Progenitor cell of endocrine pancreas (in vitro differentiated cells): ENCODE measurements at places on chromosomes 16 and 17. TPM values are rescaled to one million over a fixed set of nuclear protein-coding genes. Genes with fewer than 3 reads are reported as not detected.

The RABEP2 gene
- total RNA-seq, result 33.3 and 34.9 TPM in 2 replicates

The ARL5C gene
- not detected in 2 replicates for total RNA-seq

The UNC13D gene
- total RNA-seq, result 2.7 and 3.1 TPM in 2 replicates

The UNKL gene
- total RNA-seq, result 31.5 and 33.1 TPM in 2 replicates

The CTF1 gene
- total RNA-seq, result 4.5 and 5.1 TPM in 2 replicates

The CNGB1 gene
- not detected in 2 replicates for total RNA-seq

The ZPBP2 gene
- not detected in 2 replicates for total RNA-seq

The ZACN gene
- 0.36 and 0.96 TPM in 2 replicates for total RNA-seq

The NGFR gene
- total RNA-seq, result 2.7 and 6.2 TPM in 2 replicates

The PMP22 gene
- total RNA-seq, result 0.93 and 1.2 TPM in 2 replicates

The NDRG4 gene
- 25.7 and 37.5 TPM in 2 replicates for total RNA-seq

The RUNDC3A gene
- total RNA-seq, result 8.4 and 9.3 TPM in 2 replicates

The ASPA gene
- total RNA-seq, result not detected in 2 replicates

The TNFSF13 gene
- total RNA-seq, result 4.1 and 4.7 TPM in 2 replicates

The SYCE1L gene
- 25.6 and 27.2 TPM in 2 replicates for total RNA-seq
